ENCODE measurements at places on chromosomes 16 and 17.

- no peak for DNase-seq
Observed at GRCh38 chr17:73387746-73388577, 76.2 kb upstream of the CDC42EP4 start.

DNA sequence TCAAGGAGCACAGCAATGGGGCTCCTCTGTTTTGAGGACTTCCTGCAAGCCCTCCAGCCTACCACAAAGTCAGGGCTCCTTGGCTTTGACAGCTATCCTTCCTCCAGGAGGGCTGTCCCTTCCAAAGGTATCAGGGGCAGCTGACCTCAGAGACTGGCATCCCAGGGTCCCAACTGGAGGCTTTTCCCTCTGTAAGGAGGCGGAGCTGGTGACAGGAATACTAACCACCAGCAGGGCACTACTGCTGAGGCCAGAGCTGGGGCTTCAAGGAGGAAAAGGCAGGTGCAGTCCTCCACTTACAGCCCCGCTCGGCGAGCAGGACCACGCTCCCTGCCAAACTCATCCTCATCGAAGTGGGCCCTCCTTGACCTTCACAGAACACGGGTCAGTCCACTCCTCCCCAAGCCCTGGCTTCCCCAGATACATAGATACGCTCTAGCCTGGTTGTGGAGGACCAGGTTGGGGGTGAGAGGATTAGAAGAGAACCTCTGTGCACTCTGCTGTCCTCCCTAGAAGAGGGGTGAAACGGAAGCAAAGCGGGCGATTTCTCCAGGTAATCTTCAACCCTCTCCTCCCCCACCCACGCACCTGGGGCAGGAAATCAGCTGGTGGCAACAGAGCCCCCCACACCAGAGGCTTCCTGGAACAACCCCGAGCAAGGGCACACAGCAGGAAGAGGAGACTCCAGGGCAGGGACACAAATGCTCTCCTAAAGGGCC, 20.5 kb downstream of the ST3GAL2 start:
- no peak for DNase-seq

DNA sequence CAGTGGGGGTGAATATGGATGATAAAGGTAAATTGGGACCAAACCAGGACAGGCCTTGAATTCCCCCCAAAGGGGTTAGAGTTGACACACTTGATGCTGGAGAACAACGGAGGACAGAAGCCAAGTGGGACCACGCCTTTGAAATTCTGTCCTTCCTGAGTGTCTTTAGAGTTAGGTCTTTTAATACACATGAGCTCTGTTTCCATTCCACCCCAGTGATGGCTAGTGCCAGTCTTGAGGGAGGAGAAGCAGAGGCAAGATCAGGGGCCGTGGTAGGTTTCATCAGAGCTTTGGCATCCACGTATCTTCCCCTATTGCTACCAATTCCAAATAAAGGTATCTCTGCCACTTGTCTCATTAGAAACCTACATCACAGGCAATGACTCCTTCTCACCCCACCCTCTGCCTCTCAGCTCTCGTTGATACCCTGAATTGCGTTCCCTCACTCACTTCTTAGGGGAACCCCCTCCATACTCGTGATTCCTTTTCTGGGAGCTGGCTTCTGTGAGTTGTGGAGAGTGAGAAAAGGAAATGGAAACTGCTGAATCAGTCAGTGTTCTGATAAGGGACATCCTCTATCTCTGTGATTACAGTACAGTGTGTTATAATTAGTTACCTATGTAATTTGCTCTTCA, 2.4 kb upstream of the CCL3L1 start:
- no peak for DNase-seq

GRCh38 chr16:23893986-23894385, 58.2 kb downstream of the PRKCB start:
- no peak for DNase-seq

DNA sequence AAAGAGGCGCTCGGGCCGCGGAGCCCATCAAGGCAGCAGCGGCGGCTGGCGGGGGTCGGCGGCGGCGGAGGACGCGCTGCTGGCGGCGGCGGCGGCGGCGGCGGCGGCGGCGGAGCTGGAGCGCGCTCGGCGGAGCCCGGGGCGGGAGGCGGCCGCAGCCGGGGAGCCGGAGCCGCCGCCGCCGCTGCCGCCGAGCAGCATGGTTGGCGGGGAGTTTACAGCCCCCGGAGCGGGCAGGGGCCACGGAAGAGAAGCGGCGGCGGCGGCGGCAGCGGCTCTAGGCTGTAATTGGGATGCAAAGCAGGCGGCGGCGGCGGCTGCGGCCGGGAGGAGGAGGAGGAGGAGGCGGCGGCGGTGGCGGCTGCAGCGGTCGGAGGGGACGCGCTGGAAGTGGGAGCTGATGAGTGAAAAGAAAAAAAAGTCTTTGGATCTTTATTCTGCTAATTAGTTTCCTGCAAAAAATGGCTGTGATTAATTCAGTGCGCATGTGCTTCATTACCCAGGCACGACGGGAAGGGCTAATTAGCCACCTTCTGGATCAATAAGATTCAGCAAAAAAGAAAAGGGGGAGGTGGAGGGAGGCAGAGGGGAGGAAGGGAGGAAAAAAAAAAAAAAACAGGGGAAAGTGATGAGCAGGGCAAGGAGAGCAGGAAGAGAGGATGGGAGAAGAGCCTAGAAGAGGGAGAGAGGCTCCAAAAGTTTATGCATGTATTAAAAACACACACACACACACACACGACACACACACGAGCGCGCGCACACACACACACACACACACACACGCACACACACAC, 10.9 kb upstream of the ZFHX3 start:
- DNase-seq: no peak

GRCh38 chr17:32626379-32626791, 139.6 kb downstream of the CDK5R1 start:
- no peak for DNase-seq

- DNase-seq: no peak
Observed at GRCh38 chr17:66750781-66751543, 84.0 kb upstream of the CACNG5 start.

DNA sequence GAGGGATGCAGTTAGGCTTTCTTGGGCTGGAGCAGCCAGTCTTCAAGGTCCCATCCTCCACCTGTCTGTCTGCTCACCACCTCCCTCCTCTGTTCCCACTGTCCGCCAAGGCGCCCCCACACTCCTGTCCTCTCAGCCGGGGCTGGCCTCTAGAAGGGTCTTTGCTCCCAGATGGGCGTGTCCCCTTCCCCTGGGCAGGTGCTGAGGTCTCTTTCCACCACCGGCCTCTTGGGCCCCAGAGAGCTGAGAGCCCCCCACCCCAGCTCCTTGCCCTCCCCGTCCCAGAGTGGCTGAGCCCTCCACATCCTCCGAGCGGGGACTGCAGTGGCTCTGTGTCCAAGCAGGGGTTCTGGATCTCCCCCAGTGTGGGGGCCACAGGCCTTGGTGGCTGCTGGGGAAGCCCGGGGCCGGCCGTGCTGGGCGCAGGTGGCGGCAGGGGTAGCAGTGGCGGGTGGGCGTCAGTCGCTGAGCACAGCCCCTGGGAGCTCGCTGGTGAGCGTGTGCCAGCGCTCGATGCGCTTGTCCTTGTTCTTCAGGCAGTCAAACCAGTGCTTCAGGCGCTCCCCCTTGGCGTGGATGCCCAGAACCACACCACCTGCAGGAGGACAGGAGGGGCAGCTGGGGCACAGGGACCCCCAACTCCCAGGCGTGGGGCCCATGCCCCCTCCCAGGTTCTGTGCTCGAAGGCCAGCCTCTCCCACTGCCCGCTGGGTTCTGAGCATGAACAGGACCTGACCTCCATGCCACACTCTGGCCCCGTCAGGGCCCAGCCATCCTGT, 9.8 kb downstream of the SCGB1C2 start:
- no peak for DNase-seq

DNA sequence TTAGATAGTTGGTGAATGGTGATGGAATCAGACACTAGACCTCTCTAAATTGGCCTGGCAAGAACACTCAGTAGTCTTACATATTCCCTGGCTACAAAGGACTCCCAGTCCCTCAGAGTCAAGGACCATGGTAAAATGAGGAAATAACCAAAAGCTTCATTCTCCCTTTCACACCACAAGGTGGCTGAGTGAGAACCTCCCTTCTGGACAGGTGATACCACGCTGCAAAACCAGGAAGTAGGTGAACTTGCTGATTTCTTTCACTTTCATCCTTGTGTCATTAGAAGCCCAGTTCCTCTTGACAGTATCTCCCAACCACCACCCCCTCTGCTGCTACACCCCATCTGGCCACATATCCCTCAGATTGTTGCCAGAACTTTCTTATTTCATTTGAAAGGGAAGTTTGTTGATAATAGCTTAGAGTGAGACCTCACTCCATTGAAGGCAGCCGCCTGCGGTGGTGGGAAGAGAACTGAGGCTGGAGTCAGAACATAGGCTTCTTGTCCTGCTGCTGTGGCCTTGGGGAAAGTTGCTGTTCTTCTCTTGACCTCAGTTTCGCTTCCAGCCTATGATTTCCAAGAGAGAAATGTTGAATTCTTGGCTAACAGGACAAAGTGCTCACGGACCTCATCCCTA, 290.6 kb upstream of the CCL2 start:
- no peak for DNase-seq

DNA sequence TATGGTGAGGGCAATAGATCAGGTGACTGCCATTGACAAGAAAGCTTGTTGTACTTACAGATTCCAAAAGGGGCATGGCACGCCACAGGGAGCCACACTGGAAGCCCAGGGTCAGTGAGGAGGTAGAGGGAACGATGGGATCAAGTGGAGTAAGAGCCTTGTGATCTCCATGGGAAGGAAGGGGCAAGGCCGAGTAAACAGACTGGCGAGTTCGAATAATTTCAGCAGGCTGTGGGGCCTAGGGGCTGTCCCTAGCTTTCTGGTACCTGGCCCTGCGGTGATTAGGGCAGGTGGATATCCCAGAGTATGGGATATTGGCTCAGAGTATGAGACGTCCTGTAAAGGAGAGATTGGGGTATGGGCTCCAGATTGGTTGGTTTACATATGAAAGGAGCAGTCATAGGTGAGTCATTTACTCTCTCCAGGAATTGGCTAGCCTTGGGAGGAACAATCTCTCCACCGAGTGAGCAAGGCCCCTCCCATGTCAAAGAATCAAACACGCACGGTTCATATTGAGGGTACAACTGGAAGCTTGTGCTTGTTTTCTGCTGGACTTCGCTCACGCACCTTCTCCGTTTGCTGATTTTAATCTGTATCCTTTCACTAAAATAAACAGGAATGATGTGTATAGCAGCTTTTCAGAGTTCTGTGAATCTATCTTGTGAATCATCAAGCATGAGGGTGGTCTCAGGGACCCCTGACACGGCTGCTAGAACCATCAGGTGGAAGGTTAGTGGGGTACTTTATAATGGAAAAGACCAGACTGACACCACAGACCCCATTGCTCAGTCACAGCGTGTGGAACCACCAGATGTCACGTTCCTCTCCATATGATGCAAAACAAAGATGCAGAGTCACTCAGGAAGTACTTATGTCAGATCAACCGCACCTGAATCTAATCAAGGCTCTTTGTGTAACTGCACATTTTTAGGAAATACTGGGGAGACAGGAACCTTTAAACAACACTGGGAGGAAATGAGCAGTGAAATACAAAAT, 27.9 kb downstream of the GABARAPL2 start:
- DNase-seq: no peak

DNA sequence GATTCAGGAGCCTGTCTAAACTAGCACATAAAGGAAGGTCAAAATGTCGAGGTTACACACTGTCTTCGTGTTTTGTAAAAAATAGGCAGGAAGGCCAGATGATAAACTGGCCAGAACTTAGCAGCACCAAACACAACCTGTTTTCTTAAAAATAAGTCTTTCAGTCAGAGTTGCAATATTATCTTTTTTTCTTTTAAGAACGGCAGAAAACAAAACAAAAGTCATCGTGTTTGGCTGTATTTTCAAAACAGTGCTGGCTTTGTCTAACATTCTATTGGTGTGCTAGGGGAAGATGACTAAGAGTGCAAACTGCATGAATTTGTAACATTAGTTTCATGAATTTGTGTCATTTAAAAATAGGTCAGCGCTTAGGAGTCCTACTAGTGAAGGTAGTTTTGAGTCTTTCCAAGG, 5.3 kb downstream of the MAF start:
- DNase-seq: no peak

- no peak for DNase-seq
Observed at GRCh38 chr17:75849724-75850123, 5.4 kb downstream of the WBP2 start.

GRCh38 chr17:50972577-50972976, 106.4 kb upstream of the TOB1 start:
- DNase-seq: no peak

GRCh38 chr17:78558181-78558850, 18.9 kb downstream of the DNAH17 start:
- DNase-seq: no peak

DNA sequence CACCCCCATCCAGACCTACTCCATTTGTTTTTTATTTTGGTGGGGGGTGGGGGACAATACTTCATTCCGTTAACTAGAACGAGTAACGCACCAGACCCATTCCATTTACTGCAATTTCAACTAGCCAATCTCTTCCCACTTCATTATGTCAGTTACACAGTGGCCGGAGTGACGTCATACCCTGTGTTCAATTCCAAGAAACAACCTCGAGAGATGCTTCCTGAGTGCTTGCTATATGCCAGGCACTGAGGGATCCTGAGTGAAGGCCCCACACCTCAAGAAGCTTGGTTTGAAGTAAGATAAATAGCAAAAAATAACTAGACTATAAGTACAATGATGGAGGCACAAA, 9.1 kb upstream of the SIAH1 start:
- no peak for DNase-seq

DNA sequence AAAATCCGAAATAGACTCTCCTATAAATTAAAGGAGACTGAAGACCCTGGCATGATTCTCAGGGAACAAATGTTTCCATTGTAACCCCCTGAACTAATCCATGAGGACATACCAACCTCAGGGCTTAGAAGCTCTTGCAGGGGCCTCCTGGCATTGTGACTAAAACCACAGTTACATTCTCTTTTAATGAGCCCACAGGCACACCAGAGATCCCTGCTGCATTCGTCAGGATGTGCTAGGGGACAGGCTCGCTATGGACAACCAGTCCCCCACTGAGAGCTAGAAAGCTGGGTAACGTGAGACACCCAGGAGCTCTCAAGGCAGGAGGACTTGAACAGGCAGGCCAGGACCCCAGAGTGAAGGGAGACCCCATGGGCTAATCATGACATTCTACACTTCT, 140.6 kb upstream of the TNRC6C start:
- no peak for DNase-seq

DNA sequence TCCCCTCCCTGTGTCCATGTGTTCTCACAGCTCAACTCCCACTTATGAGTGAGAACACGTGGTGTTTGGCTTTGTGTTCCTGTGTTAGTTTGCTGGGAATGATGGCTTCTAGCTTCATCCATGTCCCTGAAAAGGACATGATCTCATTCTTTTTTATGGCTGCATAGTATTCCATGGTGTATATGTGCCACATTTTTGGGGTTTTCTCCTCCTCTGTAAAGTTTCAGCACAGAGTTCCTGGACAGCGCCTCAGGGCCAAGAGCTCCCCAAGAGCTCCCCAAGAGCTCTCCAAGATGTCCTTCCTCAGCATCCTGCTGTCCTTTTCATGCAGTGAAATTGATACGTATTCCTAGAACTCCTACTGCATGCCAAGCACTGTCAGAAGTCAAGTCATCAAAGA, 6.9 kb upstream of the ABAT start:
- DNase-seq: no peak

DNA sequence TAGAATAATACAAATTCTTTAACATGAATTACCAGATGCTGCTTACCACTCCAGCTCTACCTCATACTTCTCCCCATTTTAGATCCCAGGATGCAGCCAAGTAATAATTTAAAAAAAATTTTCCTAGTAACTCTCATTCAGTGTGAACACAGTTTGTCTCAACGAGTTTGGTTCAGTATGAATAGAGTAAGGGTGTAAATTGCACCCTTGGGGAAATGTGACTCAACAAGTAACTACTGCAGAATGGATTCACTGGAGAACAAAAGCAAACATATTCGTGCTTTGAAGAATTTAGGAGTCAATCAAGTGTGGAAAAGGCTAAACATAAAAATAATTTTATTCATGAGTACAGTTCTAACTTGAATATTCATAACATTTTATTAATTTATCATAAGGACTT, 23.0 kb downstream of the KCNJ16 start:
- DNase-seq: no peak

Data from stimulated activated CD8-positive, alpha-beta memory T cell treated with anti-CD3 and anti-CD28 coated beads, Interleukin-2, amount 100 ng/mL, for 48 hours (primary cell).